ENCODE measurements at places on chromosomes 7 and 10.

DNA sequence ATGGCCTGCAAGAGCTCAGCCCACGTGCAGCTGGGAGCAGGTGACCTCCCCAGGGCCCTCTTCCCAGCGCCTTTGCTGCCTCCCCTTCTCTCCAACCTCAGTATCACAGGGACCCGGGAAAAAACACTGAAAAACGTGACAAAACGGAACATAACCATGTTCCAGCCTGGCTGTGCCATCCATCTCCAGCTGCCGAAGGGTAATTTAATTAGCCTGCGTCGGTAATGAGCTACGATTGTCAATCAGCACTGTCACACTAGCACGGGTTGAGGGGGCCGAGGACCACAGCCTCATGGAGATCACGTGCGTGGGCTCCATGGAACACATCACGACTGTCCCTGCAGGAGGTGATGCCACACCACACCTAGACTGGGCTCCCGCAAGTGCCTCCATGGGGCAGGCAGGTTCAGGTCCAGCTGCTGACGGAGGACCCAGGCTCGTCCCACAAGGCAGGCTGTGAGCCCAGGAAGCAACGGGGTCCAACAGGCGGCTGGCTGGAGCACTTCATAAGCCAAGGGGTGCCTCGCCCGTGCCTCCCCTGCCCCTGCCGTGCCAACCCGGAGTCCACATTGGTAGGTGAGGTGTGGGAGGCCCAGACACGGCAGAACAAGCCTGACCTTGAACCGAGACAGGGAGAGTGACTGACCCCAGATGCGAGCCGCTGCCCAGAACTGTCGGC is 199.5 kb downstream of the ELFN1 start:
- DNase-seq: no peak

DNA sequence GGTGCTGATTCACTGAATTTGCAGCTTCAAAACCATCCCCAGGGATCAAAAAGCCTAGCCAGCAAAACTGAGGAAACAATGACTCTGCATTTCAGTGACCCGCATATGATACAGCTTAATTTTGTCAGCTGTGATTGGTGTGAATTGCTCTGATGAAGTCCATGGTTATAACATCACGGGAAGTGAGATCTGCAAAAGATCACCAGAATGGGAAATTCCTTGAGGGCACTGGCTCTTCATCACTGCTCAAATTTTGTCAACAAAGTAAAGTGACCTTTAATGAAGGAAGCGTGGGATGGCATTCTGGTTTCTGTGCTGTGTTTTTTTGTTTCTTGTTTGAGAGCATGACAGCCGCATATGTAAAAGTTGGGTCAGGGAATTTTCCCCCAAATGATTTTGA is 745.9 kb downstream of the GATA3 start:
- no peak for DNase-seq

DNA sequence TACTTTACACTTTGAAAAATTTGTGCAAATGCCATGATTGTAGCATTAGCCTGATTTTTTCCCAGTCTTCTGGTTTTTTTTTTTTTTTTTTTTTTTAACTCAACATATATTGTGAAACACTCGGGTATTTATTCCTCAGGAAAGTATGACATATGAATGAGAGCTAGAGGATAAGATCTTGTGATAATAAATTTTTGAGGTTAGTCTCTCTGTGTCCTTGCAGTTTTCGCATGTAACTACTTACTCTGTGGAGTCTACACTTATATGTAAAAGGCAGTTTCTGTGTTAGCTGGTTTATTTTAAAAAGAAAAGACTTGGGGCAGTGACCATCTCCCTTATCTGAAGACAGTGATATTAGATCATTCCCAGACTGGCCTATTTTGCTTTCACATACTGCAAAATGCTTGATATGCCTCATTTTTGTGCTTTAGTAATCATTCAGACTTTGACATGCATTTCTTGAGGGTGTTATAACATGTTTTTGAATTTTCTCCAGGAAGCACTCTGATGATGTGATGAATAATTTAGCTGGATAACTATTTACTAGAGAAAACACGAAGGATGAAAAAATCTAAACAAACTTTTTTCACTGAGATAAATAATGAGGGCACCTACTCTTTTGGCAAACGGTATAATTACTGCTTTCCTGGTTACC is 371.0 kb downstream of the NRG3 start:
- no peak for DNase-seq

DNA sequence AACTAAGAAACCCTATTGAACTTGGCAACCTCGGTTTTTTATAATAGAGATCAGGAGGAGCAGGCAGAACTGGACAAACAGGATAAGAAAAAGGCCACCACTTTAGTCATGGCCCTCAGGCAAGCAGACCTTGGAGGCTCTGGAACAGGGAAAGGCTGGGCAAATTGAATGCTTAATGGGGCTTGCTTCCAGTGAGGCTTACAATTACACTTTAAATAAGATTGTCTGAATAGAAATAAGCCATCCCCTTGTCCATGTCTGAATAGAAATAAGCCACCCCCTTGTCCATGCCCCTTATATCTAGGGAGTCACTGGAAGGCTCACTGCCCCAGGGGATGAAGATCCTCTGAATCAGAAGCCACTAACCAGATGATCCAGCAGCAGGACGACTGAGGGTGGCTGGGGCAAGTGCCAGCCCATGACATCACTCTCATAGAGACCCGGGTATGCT is 40.6 kb downstream of the AKR1B15 start:
- DNase-seq: no peak

GRCh38 chr10:55378196-55378595 is 577.2 kb upstream of the PCDH15 start:
- DNase-seq: no peak

GRCh38 chr10:84214046-84214572 is 11.2 kb downstream of the LRIT2 start:
- DNase-seq: no peak

DNA sequence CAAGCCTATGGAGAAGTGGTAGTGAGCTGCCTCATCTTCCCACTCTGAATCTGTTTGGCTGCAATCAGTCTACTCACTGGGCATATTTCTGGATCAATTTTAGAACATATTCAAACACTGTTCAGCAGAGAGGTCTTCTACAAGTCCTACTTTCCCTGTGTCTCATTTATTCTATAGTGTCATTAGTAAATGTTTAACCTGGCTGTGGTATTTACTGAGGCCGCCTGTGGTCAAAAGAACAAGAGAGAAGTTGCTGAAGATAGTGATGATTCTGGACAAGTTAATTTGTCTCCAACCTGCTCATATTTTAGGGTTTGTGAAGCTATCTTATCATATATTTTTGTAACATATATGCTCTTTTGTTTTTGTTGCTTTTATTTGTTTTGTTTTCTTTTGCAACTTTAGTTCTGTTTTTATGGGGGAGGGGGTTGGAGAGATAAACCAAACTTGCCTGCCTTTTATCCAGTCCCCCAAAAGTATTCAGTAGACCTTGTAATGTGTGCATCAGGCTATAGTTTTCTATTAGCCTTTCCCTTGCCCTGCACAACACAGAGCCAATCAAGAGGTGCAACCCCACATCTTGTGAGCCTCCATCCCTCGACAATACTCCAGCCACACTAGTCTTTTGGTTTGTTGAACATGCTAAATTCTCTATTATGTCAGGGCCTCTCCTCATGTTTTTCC is 362.8 kb upstream of the MBL2 start:
- no peak for DNase-seq

DNA sequence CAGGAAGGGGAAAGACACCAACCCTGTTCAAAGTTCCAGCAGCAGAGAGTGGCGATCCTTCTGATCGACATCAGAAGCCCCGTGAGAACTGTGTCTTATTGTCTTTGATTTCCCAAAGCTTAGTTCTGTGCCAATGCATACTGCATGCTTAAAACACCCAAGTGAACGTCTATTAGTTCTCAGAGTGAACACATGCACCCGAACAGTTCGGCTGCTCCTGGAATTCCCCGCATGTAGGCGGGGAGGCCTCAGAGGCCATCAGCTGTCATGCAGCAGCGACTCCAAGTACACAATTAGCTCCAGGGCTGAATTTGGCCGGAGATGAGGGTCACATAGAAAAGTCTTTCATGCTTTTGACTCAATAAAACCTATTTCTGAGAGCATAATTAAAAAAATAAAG is 276.9 kb downstream of the ZMYND11 start:
- DNase-seq: no peak

DNA sequence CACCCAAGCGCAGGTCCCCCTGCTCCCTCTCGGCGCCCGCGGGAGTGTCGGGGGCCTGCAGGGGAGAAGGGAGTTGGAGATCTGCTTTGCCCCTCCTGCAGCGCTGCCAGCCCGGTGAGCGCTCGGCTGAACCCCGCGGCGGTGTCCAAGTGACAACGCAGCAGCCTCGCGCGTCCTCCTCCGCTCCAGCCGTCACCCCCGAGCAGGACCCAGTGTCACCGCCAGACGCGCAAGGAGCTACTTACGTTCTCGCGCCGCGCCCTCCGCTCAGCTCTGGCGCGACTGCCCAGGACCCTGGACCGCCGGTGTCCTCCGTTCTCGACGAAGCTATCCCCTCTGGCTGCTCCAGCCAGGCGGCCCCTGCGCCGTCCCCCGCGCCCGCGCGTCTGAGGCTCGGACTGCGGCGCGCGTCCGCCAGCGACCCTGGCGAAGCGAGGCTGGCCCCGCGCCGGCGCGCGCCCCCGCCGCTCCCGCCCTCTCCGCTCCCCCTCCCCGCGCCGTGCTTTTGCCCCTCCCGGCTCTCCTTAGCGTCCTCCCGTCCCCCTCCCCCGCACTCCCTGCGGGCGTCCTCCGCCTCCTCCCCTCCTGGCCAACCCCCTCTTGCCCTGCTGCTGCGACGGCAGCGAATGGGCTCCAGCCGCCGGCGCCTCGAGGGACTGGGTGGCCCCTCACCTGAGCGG is at the start of gene NRCAM:
Gene NRCAM, minus strand, starts transcription at position 439 of the 680 bp plus-strand sequence. CDS start 216,372 bp downstream, outside the sequence.
- no peak for DNase-seq

GRCh38 chr10:64379898-64380297 is 858.7 kb downstream of the REEP3 start:
- peak; percentile 3 for DNase-seq

DNA sequence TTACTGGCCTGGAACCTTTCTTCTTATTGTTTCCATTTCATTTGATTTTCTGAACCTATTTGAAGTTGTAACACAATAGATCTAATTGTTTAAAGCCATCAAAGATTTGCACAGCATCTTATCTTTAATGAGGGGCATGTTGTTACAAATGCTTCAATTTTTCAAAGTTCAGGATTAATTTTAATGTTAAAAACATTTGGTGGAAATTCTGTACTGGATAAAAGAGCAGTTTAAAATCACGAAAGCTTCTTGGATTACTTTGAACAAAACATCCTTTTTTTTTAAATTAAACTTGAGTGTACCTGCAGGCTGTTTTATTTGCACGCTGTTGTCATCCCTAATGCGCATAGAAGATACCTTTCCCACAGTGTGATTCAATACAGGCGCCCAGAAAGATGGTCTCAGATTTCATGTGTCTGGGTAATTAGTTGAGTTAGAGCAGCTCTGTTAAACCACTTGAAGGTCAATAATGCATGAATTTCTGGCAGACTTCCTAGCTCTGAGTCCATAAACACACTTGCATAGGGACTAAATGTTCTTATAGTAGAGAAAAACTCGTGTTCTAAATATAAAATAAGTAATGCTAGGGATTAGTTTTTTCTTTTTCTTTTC is 29.3 kb upstream of the DDX50 start:
- peak; percentile 11 for DNase-seq

GRCh38 chr7:45703373-45703821 is 129.2 kb downstream of the ADCY1 start:
- no peak for DNase-seq

DNA sequence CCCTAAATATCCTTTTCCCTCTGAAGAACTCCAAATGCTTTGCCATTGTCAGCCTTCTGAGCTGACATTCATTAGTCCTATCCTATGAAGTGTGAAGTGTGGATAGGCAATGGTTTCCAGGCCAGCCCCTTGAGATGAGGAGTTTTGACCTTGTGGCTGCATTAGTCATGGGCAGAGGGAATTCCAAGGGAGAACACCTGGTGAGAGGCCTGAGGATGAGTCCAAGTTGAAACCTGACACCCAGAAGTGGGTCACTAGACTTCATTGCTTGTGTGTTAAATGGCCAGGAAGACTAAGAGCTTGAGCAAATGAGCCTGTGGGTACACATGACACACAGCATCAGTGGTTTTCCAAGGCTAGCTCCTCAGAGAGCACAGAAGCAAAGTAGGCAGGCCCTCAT is 260.8 kb downstream of the SKAP2 start:
- DNase-seq: no peak

DNA sequence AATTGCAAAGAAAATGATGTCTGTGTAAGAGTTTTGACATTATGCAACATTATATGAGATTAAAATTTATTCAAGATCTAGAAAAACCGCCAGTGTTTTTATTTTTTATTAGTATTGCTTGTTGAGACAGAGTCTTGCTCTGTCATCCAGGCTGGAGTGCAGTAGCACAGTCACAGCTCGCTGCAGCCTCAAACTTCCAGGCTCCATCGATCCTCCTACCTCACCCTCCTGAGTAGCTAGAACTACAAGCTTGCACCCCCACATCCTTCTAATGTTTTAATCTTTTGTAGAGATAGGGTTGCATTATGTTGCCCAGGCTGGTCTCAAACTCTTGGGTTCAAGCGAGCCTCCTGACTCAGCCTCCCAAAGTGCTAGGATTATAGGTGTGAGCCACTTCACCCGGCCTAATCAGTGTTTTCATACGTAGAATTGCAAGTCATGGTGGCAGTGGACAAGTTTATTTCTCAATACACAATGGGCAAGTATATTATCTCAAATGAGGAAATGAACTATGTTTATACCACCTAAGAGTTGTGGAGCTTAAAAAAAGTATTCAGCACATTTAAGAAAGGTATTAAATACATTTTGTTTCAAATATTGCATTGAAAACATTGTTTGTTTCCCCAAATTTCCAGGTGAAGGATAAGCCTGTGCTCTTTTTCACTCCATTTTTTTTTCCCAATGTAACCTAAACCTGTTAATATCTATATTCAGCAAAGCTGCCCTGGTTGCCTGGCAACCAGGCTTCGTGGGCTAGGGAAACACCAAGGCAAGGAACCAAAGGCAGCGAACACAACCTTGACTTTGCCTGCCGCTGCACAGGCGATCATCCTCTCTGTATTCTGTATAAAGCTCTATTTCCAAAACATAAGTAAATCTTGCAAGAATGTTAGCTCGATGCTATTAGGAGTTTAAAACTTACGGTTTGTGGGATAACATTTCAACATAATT is 163.9 kb downstream of the CACNB2 start:
- DNase-seq: no peak

DNA sequence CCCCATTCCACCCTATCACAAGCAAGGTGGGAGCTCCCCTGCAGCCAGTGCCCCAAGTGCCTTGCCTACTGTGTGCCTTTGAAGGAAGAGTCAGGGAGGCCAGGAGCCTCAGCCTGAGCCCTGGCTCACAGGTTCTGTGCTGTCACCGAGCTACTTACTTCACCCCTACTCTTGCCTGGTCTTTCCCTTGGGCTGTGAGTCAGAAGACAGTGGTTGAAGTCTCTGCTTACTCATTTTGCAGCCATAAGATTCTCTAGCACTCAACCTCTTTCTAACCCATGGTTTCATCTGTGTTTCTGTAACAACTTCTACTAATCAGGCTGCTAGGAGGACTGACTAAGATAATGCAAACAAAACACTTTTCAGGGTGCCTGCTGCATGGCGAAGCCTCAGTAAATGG is 114.5 kb downstream of the PLCE1 start:
- DNase-seq: no peak
